Activated CD4-positive, alpha-beta T cell treated with anti-CD3 and anti-CD28 coated beads, Interleukin-10, Interleukin-2, amounts not matched to agents 100 ng/mL and 50 ng/mL, durations not matched to agents 16 hours and 8 hours (primary cell): ENCODE measurements at places on chromosomes 7 and 10.

GRCh38 chr10:46285966-46286620, 704 bp upstream of the ANTXRL start:
- DNase-seq: no peak

- no peak for DNase-seq
Measured at GRCh38 chr10:62616885-62617590, 187.5 kb upstream of the ADO start.

- no peak for DNase-seq
Measured at GRCh38 chr10:75231672-75232581, 3.8 kb downstream of the COMTD1 start.

DNA sequence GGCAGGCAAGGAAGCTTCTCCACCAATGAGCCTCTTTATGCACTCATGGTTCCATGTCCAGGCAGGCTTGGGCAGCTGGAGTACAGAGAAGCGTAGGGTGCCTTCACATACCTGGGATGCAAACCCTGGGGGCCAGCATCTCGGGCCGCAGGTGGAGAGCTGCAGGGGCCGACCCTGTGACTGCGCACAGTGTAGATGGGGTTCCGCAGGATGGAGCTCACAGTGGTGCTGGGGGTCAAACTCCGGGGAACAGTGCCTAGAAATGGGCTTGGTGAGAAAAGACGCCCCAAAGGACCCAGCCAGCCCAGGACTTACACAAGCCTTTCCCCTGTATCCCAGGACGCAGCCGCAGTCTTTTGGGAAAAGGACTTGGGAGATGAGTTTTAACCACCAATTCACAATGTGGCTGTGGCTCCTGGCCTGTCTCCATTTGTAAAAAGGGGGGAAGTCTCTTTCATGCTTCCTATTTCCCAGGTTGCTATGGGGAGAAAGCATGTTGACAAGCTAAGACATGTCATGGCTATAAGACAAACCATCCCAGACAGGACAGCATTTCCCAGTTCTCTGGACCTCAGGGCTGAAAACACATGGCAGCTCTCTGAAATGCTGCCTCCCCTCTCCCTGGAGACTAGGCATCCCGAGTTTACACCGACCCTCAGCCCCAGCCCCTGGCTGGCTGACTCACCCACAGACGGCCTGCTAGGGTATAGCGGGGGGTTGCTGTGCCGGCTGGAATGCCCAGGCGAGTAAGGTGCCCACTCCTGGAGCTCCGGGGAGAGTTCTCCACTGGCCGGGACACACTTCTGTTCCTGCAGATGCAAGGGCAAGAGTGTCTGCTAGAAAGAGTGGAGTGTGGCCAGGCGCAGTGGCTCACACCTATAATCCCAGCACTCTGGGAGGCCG, 107.1 kb downstream of the DLG5 start:
- no peak for DNase-seq

DNA sequence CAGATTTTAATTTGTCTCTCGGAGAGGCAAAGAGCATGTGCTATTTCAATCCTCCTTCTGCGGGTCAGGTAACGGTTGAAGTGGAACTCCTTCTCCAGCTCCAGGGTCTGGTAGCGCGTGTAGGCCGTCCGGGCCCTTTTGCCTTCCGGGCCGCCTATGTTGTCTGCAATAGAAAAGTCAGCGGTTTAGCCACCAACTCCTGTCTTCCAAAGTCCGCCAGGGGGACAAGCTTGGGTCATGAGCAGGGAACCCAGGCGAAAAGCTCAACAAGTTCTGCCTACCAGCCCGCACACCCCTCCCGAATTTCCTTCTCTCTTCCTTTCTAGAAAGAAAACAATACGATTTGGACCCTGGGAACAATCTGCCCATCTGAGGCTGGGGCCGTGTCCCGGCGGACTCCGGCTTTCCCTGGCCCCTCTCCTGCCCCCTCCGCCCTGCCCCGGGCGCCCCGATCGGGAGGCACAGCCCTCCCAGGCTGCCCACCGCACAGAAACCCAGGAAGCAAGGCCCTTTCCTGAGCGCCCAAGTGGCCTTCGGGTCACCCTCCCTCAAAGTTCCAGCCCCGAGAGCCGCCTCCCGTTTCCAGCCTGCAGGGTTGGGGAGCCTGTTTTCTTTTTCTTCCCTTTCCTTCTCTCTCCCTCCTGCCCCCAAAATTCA, 1.4 kb downstream of the HOXA5 start:
- DNase-seq: no peak

DNA sequence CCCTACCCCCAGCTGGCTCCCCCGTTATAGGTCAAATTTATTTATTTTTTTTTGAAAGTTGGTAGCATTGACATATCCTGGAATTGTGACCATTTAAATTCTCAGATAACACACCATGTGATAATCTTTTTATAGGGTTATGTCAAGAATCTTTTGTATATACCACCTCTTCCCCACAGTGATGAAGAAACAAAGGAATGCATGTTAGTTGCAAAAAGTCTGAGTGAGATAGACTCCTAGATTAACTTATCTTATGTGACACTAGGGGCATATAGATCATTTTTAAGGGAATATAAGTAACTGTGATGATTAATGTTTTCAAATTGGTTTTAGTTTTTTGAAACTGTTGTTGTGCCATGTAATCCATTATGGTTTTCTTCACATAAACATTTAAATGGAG, 68.3 kb downstream of the MLLT10 start:
- DNase-seq: no peak

DNA sequence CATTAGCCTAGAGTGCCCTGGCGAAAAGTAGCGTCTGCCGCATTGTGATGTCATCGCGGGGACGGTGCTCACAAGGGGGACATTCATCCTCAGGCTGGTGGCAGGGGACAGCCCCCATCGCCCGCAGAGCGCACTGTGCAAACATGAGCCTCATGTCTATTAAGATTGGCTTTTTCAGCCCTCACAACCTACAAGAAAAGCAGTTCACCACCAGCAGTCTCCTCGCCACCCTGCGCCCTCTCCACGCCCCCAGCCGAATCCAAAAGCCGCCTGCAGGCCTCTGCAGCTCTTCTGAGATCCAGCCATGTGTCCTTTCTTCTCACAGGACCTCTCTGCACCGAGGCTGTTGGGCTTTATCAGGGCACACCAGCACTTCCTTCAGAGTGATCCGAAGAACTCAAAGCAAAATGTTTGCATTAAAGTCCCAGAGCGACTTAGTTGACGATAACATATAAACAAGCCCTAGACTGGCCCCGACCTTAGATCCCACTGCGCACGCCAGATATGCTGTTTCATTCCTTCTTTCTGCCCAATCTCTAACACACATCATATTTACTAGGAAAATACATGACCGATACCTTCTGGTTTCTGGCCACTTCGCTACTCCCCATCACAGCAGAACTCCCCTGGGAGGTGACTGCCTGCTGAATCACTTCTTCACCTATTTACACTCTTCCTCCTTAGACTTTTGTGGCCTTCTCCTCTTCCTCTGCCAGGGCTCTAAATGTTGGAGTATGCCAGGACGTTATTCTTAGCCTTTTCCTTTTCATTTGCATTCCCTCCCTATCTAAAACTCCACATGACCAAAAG, 206.0 kb upstream of the SH2B2 start:
- DNase-seq: no peak

- DNase-seq: no peak
Measured at GRCh38 chr10:123303581-123304337, 149.6 kb downstream of the BUB3 start.

GRCh38 chr10:118505363-118505762, 90.1 kb downstream of the PRLHR start:
- no peak for DNase-seq

DNA sequence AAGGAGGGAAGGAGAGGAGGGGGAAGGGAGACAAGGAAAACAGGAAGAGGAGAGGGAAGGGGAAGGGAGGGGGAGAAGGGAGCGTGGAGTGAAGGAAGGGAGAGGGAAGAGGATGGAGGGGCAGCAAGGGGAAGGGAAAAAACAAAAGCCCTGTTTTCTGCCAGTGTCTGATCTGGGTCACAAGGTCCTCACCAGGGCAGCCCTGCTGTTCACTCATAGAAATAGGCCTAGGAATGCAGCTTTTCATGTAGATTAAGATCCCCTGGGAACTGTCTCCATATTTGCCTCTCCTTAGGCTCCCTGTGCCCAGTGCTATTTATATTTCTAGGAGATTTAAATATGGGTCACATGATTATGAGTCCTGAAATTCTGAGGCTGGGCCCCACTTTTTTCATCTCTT, 790.7 kb downstream of the TNS3 start:
- no peak for DNase-seq

DNA sequence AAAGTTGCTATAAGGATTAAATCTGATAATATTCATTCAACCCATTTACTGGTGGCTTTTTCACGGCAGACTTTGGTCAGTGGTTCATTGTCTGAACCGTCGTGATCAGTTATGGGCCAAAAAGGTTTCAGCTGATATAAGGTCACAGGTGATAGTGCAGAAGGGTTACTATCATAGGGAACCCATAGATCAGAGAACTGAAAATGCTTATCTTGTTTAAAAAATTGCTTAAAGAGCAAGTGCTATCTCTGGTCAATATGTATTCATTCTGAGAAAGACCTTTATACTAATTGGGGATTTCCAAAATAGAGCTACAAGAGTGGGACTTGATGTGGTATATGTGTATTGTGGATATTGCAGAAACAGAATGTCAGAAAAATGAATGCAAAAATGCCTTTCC, 147.8 kb upstream of the SEMA3E start:
- no peak for DNase-seq

DNA sequence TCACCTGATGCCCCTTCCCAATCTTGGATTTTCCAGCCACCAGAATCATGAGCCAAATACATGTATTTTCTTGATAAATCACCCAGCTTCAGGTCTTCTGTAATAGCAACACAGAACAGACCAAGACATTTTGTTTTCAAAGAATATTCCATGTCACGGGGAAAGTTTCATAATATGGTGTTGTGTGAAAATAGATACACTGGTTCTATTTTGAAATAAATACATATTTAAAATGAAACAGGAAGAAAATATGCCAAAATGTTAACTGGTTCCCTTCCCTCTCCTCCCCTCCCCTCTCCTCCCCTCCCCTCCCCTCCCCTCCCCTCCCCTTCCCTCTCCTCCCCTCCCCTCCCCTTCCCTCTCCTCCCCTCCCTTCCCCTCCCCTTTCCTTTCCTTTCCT, 30.3 kb upstream of the CAMK1D start:
- no peak for DNase-seq

- DNase-seq: peak; percentile 71
Measured at GRCh38 chr10:79434223-79434687, 11.2 kb downstream of the ZCCHC24 start.

DNA sequence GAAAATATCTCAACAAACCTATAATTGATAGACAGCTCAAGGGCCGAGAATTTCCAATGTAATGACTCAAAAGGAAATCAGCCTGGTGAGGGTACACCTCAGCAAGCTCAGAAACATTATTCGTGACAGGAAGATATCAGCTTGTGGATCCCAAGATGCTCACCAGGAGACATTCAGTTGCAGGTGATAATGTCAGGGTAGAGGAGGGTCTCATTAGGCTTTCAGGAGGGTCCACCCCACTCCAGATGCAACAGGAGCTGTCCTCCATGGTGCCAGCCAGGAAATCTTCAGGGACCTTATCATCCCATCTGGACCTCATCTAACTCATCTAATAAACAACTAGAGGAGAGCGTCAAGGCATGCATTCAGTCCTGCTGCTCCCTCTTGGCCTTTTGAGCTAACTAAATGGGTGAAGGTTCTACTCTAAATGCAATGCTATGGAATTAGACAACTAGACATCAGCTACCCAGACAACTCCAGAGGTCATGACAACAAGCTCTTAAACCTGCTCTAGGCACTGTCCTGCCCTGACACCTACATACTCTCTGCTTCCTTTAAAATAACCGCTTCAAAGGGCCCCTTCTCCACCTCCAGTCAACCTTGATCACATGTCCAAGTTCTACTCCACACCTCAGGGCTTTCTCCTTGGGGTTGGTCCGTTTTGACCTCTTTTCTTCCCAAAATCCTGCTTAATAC, 4.3 kb upstream of the GIMAP5 start:
- peak; percentile 55 for DNase-seq

DNA sequence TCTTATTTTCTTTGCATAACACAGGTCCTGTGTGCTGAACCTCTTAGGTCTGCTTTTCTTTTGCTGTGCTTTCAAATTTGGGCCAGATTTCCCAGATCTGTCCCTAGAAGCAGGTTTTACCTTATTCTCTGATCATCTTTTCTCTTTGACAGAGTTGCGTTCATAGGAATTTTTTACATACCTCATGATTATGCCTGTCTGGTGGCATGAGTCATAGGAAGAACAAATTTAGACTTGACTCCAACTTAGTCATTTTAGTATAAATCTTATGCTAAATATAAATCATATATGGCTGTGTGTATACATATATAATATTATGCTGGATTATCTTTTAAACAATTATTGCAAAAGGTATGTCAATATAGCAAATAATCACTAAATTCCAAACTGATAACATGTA, 1038.9 kb downstream of the GRM8 start:
- DNase-seq: no peak

- DNase-seq: no peak
Measured at GRCh38 chr7:18521236-18521589, 25.7 kb downstream of the HDAC9 start.

- no peak for DNase-seq
Measured at GRCh38 chr10:8052341-8052955, 2.0 kb upstream of the GATA3 start.

GRCh38 chr7:150322833-150323681, at the start of the genes ACTR3C and LRRC61:
Gene ACTR3C (minus strand): TSS chr7:150323545. CDS start chr7:150295296, 28,249 bp downstream.
Gene LRRC61 (plus strand): TSS chr7:150323355. CDS start chr7:150336862, 13,507 bp downstream.
- peak; percentile 79 for DNase-seq

DNA sequence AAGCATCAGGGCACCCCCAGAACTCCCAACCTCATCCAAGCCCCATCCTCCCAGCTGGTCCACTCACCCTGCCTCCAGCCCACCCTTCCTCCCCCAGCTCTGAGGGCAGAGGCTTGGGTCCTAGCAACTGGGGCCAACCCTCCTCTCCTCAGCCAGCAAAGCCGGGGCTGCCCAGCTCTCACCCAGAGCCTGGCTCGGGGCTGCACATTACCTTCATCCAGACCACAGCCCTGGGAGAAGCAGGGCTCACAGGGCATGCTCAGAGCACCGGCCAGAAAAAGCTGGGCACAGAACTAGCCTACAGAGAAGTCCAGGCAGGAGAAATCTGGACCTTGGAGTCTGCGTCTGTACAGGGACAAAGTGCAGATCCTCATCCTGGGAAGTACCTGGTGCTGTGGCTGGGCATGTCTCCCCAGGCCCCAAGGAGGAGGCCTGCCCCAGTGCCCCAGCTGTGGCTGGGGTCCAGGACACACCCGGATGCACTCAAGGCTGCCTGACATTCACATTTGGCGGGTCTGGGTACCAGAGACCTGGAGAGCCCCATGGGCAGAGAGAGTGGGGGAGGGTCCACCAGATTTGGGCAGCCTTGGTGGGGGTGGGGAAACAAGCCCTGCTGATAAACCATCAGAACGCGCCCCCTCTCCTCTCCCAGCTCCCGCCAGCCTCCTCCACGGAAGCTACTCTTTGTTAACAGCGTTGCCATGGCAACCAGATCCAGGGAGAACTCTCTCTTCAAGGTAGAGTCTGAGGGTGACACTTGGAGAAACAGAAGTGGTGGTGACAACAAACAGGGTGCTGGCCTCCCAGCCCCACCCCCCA, 5.1 kb downstream of the RASGEF1A start:
- no peak for DNase-seq

GRCh38 chr7:106915873-106916272, 50.8 kb downstream of the PIK3CG start:
- DNase-seq: peak; percentile 80
